ENCODE measurements at places on chromosomes 4 and X.

DNA sequence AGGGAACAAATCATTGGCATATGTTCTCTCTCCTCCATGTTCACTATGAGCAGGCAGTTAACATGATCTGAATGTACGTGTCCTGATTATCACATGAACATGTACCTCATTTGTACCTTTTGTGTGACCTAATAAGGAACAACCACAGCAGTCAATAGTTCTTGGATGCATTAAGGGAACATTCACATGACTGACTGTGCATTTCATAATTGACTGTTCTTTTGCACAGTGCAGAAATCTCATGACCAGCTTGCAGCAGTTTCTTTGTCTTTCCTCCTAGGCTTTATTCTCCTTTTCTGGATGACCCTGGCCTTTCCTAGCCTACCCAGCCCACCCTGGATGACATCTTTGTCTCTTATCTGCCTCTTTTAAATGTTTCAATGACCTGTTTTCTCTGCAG is 56.6 kb upstream of the TEX13A start:
- no peak for DNase-seq

GRCh38 chr4:149709640-149710039 is 106.0 kb downstream of the IQCM start:
- DNase-seq: no peak

- no peak for DNase-seq
Observed at GRCh38 chr4:87353592-87353991, 30.9 kb upstream of the HSD17B13 start.

DNA sequence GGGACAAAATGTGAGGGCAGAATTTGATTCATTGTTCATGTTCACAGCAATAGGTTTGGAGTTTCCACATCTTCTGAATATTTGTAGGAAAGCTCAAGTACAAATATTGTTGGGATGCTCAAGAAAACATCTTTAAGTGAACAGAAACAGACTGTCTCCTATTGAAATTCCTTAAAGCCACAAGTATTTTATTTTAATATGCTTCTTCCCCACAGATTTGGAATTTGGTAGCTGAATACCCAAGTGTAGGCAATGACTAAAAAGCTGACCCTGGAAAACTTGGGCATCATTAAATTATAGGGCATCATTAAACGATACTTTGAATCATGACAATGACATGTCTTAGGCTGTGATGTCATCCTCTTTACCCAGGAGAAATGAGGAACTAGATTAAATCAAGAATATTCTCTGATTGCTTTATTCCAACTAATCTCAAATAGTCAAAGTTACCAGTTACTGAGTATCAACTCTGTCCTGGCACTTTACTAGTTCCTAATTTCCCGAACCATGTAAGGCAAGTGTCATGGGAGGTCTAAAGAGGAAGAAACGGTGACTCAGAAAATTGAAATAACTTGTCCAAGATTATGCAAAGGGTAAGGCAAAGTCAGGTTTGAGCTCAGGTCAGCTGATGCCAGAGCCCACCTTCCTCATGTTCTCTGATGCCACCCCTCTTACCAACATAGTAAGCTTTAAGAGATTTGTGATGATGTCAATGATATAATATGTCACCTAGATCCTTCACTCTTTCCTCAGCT is 223.1 kb upstream of the LEF1 start:
- DNase-seq: no peak

- no peak for DNase-seq
Observed at GRCh38 chr4:176844448-176844847, 51.7 kb upstream of the VEGFC start.

- no peak for DNase-seq
Observed at GRCh38 chr4:38365261-38365660, 298.7 kb upstream of the KLF3 start.

- no peak for DNase-seq
Observed at GRCh38 chrX:97529536-97530200, 646.0 kb downstream of the RPA4 start.

DNA sequence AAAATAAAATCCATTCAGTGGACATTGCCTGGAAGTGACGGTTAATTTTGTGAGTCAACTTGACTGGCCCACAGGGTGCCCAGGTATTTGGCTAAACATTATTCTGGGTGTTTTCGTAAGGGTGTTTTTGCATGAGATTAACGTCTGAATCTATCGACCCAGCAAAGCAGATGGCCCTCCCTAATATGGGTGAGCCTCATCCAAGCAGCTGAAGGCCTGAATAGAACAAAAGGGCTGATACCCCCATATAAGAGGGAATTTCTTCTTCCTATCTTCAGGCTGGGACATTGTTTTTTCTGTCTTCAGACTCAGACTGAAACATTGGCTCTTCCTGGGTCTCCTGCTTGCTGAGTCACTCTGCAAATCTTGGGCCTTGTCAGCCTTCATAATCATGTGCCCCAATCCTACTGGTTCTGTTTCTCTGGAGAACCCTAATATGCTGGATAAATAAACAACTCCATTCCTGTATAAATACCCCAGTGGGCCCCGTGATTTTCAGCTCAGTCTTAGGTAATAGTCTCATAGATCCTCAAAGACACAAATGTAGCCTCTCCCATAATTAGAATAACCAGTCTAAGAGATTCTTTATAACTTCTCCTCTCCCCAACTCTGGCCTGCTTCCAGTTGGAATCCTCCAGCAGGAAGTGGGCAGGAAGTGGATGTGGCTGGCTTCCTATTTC is 33.1 kb upstream of the DDX3X start:
- no peak for DNase-seq

DNA sequence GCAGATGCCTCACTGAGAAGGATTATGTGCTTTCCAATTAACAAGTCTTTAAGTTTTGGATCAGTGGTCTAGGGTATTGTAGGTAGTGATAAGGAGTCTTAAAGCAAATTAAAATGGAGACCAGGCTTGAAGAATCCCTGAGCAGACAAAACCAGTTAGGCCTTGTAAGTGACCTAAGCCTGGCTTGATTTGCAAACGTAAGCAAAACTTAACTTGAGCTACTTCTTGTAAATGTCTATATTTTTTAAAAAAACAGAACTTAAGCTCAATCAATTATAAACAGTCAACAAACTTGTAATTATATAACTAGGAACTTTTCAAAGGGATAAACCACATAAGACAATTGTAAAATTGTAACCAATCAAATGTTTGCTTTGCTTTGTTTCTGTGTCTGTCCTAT is 72.7 kb upstream of the NALF2 start:
- DNase-seq: no peak

- DNase-seq: no peak
Observed at GRCh38 chr4:43853565-43854264, 594.9 kb downstream of the KCTD8 start.

DNA sequence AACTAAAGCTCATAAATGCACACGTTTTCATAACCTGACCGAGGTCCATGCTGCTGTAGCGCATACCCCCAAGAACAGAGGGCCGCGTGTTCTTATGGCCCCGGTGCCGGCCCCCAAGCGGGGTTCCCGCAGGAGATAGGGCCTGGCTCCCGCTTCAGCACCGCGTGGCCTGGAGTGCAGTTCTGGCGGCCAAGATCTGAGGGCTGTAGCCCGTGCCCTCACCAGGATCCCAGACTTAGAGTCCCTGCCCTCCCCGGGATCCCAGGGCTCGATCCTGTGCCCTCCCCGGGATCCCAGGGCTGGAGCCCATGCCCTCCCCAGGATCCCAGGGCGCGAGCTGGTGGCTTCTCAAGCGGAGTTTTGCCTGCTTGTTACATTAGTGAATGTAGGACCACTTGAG is 1.0 kb upstream of the GRPEL1 start:
- no peak for DNase-seq

DNA sequence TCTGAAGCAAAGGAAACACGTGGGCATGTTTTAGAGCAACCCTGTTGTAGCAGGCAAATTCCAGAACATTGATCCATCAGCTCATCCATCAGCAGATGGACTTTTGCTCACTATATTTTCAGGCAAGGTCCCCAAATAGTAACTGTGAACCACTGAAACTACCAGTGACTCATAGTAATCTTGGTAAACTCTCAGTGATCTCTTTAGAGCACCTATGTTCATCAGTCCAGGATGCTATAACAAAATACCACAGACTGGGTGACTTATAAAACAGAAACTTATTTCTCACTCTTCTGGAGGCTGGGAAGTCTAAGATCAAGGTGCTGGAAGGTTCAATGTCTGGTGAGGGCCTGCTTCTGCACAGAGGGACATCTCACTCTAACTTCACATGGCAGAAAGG is 28.9 kb upstream of the BTC start:
- DNase-seq: no peak

DNA sequence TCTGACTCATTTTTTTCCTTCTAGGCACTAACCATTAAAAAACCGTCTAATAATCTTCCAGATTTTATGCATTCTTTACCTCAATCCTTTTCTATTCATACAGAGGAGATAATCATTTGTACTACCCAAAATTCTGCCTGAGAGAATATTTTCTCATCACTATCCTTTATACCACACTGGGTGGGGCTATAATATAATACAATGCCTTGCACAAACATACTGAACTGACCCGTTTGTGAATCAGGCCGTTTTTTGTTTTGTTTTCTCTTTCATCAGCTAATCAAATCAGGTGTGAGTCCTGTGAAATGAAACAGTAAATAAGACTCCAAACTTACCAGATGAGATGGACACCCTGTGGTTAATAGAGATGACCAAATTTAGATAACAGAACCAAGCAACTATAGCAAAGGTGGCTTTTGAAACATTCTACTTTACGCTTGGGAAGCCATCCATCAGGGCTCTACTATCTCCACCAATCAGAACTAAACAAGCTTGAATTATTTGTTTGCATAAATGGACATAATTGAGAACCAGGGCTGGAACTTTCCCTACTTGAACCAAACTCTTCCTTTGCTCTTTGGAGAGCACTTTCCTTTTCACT is 573.0 kb downstream of the GABRG1 start:
- no peak for DNase-seq

DNA sequence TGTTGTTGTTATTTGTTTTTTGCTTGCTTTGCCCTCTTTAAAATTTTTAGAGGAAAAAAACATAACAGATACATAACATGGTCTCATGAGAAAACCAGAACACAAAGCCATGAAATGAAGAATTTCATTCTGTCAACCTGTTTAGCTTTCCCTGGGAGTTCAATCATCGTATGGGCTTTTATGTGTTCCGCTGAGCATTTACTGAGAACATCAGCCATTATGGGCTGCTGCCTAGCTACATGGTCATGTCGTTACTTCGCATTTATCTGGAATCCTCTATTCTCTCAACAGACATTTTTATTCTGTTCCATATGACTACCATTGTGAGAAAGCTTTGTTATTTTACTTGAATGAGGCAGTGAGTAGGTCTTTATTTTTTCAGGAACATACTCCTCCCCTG is 51.4 kb downstream of the NDST3 start:
- DNase-seq: no peak

GRCh38 chr4:107650251-107650650 is 69.8 kb downstream of the PAPSS1 start:
- no peak for DNase-seq

GRCh38 chr4:83921124-83921523 is 385.2 kb downstream of the GPAT3 start:
- DNase-seq: no peak

Measured in stimulated activated CD8-positive, alpha-beta memory T cell treated with anti-CD3 and anti-CD28 coated beads, Interleukin-12 subunit alpha, Interleukin-12 subunit beta, amount 100 ng/mL, for 1 hour (primary cell).